Left lung (tissue), 14 donors: ENCODE measurements at places on chromosomes 2 and 18. TPM values are rescaled to one million over a fixed set of nuclear protein-coding genes. Genes with fewer than 3 reads are reported as not detected.

EGR4 gene
- not detected for polyA plus RNA-seq

CD8B gene
- polyA plus RNA-seq, result 0.70 TPM

GRCh38 chr18:29779096-29779495 is 1263.4 kb downstream of the DSC3 start:
- no peak for DNase-seq

DNA sequence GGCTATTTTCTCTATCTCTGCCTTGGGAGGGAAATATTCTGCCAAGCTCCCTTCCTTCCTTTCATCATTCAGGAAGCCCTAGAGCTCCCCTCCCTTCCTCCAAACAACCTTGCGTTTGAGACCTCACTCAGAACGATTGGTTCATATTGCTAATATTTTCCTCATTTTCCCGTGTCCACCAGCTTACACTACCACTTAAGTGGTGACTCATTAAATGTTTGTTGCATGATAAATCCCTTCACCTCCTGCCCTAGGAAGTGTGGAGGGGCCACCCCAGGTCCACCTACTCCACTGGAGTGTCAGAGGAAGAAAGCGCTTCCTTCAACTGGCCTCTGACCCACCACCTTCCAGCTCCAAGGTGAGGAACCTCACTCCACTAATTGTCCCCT is 2.3 kb upstream of the LPIN2 start:
- no peak for DNase-seq

DNA sequence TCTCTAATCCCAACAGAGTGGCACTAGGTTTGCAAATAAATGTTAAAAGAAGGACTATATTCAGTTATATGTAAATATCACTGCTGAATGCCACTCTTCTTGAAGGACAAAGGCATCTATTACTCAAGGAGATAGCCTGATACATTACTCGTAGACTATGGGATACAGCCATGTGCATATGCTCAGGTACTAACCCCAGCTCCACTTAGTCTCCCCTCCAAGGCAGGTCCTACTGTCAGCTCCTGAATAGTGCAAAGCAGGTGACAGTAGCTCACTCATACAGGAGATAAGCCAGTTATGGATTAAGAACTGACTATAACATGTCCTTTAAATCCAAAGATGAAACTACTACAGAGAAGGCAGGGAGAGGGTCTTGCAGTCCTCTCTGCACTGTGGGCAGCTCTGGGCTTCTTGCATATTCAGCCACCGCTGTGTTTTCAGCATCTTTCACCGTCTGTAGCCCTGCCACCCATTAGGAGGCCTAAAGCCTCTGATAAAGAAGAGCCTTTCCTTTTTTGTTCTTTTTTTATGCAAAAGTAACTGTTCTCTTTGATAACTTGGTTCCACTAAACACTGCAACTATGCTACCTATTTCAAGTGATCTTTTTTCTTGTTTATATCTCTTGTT is 135.1 kb upstream of the EPB41L3 start:
- no peak for DNase-seq

DNA sequence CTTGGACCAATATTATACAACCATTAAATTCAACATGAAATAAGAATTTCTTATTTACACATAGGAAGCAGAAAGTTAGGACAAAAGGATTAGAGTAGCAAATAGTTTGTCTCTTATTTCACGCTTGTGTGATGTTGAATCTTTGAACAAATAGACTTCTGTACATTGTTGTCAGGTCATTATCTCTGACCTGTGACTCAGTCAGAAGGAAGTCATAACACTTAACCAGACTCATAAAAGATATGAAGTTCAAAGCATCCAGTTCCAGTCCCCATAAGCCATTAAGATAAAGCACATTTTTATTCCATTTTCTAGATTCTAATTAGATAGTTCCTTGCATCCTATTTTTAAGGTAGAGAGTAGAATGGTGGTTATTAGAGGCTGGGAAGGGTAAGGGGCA is 130.8 kb downstream of the UPP2 start:
- no peak for DNase-seq

DNA sequence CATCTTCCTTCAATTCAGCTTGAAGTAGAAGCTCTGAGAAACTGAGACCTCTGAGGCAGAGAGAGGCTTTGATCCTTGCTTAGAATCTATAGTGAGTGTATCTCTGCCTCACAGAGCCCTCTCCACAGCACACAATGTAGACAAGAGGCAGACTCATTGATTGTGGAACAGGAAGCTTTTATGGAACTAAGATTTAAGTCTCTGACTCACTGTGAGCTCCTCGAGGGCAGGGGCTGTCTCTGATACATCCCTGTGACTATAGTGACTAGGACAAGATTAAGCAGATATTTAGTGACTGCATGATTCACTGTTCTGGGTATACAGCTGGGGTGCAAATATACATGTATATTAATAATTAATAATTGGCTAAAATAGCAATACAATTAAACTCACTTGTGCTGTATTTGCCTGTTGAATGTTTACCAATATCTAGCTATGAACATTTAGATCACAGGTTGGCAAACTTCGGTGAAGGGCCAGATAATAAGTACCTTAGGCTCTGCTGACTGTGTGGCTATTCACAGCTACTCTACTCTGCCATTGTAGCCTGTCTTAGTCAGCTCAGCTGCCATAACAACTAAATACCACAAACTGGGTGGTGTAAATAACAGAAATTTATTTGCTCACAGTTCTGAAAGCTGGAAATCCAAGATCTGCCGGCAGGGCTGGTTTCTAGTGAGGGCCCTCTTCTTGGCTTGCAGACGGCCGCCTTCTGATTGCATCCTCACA is 54.4 kb downstream of the ARHGEF4 start:
- DNase-seq, result no peak

DNA sequence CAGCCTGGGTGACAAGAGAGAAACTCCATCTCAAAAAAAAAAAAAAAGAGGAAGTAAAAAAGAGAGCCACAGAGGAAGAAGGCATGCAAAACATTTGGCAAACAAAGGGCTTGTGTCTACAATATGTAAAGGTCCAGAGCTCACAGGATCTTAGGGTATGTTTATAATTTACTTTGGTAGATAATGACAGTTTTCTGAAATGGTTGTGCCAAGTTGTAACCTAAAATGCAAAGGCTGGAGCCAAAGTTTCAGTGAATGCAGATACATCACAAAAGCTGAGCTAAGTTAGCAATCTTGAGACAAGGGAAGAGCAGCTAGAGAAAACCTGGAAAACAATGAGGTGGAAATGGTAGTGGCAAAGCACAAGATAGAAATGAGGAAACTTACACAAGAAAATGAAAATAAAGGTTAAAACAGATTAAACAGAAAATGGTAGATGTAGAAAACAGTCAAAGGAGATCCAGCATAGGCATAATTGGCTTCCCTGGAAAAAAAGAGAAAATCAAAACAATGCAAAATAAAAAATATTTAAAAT is 77.5 kb upstream of the HK2 start:
- DNase-seq, result no peak

GRCh38 chr2:215903203-215903602 is 110.1 kb downstream of the MREG start:
- DNase-seq, result no peak

DNA sequence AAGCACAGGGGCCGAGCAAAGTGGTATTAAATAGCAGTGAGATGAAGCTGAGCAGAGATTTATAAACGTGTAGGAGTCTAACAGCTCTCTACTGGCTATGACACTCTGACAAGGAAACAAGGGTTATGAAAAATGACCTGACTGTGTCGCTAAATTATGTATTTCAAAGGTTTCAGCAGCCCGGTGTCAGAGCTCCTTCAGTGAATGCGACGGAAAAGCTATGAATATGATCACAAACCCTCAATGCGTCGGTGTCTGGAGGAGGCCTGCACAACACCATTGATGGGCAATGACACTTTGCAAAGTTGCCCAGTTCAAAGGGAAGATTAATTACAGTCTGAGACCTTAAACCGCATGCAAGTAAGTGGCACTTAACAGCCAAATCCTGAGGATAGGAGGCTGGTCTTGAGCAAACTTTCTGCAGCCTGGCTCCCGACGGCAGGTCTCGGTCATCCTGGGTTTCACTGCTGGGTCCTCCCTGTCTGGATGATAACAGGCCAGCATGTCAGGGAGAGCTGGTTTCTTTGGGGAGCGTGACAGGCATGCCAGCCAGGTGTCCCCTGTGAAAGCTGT is 615.1 kb upstream of the SALL3 start:
- DNase-seq, result no peak

- DNase-seq, result no peak
Observed at GRCh38 chr18:34834897-34835296, 124.8 kb downstream of the DTNA start.

DNA sequence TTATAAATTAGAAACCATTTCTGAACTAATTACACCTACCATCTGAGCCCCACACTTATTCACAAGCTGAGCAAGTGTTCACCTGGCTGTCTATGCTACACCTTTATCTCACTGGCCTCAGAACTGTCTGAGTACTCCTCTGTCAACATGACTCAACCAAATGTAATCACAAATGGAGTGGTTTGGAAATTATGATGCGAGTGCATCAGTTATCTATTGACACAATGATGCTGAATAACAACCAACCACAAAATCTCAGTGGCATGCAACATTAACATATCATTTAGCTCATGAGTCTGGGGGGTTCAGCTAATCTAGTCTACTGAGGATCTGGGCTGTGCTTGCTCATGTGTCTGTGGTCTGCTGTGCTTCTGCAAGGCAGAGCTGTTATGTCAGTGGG is 184.2 kb upstream of the NXPH2 start:
- no peak for DNase-seq

GRCh38 chr2:109720380-109721106 is 73.6 kb upstream of the RGPD5 start:
- DNase-seq, result no peak

DNA sequence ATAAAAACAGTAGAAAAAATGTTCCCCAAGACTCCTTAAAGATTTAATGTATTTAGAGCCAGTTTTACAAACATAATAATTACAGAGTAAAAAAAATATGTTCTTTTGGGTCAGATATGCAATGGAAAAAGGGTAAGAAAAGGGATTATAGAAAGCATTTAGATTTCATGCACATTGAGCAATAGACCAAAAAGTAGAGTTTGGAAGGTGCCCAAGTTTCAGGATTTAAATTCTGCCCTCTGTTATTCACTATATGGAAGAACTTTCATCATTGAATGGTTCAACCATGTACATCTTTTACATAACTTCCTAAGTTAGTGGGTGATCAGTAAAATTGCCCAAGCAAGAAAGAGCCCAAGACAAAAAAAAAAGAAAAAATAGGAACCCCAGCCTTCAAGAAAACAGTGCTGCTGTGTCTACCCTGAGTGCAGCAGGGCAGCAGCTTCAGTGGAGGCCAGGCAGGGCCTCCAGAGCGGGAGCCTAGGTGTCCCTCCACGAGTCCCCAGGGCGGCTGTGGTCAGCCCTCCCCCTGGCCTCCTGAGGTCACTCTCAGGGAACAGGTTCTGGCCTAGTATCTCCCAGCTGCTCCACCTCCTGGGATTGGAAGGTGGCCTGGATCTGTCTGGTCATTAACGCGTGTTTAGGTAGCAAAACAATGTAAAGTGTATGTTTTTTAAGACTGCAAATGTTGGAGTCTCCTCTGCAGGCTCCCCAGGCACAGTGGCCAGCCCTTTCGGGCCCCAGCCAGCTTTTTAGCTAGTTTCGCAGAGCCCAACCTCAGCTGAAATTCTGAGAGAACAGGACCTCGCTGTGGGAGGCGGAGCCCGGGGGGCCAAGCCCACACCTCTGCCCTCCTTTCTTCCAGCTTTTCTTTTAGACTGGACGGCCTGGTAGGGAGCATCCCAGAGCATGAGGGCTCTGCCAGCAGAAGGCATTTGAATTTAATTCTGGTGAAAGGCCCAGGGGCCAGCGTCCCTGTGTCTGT is 77.3 kb downstream of the TEX51 start:
- no peak for DNase-seq

DNA sequence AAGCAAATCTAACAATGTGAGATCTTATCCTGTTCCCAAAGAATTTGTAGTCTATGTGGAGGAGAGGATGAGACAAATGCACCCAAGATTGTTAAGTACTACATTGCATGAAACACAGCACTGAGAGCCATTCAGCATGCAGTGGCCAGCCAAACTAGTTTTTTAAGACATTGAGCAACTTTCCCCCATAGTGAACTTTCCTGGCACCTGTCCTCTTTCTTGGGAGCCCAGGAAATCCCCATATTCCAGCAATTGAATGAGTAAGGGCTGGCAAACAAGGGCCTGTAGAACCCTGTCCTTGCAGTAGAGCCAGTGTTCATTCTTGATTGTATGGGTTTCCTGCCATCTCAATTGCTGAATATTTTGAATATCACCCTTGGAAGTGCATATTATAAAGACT is 58.8 kb upstream of the FIGN start:
- DNase-seq, result no peak
